Mesothelial cell of epicardium (in vitro differentiated cells): ENCODE measurements at places on chromosomes 4 and X.
A peak's percentile ranks its signal among the peaks of the same experiment; 100 is the strongest.

DNA sequence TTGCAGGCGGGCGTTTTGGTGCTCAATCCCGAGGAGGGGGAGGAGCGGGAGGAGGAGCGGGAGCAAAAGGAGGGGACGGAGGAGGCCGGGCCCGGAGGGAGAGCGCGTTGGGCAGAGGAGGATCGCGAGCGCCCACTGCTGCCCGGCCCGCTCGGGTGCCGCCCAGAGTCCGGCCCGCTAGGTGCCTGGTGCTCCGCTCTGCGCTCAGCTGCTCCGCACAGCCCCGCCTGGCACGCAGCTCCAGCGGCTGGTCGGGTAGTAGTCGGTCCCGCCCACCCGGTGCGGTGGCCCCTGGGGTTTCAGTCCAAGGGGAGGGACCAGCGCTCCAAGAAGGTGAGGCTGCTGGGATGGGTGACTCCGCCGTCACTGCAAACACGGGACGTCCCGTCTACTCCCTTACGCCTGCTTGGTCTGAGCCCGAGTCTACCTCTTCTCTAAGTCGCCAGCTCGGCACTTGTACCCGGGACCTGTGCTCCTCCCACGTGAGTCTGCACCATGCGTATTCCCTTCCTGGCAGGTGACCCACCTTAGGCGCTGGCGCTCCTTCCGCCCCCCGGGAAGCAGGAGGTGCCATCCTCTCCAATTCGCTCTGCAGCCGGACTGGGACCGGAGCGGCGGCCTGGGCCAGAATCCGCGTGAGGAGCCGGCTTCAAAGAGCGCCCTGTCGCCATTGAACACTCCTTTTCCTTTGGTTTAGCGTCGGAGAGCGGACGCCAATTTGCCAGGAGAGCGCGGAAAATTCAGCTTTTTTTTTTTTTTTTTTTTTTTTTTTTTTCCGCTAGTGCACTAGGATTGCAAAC is 405 bp upstream of the HS3ST1 start:
- peak; percentile 79 for DNase-seq

GRCh38 chr4:174928174-174928573 is 10.0 kb downstream of the ADAM29 start:
- DNase-seq: no peak

DNA sequence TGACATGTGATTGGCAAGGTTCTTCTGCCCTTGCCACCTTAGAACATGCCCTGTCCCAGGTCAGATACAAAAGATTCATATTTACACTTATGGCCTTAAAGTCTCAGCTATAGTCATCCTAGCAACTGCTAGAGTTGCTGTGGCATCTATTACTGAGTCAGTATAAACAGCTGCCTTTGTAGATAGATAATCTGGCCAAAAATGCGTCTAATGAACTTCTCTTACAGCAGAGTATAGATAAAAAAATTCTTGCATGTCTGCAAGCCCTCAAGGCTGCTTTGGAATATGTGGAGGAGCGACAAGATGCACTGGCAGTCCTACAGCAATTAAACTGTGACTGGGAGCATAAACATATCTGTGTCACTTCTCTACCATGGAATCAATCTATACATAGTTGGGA is 1209.7 kb upstream of the PABPC4L start:
- no peak for DNase-seq

- no peak for DNase-seq
These were observed 9.0 kb upstream of the CHIC2 start for GRCh38 chr4:54073271-54073880.

GRCh38 chrX:134365904-134366303 is 94.1 kb upstream of the HPRT1 start:
- no peak for DNase-seq

DNA sequence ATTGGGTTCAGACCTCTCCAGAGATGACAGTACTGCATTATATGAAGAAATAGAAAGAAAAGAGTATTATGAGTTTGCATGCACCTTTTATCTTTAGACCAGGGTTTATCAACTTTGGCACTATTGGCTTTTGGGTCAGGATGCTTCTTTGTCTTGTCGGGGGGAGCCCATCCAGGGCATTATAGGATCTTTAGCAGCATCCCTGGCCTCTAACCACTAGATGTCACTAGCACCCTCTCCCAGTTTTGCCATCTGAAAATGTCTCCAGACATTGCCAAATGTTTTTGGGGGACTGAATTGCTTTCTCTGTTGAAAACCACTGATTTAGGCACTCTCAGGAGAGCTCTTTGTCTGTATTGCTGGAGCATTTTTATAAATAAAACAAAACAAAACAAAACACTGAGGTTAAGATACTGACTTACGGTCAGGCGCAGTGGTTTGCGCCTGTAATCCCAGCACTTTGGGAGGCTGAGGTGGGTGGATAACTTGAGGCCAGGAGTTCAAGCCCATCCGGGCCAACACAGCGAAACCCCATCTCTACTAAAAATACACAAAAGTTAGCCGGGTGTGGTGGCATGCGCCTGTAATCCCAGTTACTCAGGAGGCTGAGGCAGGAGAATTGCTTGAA is 23.6 kb downstream of the CA5B start:
- DNase-seq: no peak

DNA sequence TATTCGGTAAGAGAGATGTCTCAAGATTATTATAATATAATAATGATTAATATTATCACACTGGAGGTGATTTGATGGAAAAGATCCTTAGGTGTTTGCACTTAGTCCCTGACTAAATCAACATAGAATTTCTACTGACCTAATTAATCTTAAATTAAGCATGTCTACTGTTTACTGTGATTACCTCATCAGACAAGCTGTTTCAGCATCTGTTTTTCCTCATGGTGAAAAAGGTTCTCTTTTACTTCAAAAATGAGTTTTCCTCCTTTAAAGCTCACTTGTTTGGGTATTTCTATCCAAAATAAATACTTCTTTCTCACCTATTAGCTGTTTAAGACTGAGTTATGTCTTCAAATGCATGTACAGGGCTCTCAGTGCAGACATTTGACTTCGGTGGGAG is 407.8 kb downstream of the NKX6-1 start:
- no peak for DNase-seq

- no peak for DNase-seq
These were observed 140.9 kb downstream of the NWD2 start for GRCh38 chr4:37385424-37385823.

- no peak for DNase-seq
These were observed 466.1 kb downstream of the IQCM start for GRCh38 chr4:149349541-149349940.

GRCh38 chrX:24396931-24397279 is 36.5 kb downstream of the SUPT20HL1 start:
- no peak for DNase-seq

DNA sequence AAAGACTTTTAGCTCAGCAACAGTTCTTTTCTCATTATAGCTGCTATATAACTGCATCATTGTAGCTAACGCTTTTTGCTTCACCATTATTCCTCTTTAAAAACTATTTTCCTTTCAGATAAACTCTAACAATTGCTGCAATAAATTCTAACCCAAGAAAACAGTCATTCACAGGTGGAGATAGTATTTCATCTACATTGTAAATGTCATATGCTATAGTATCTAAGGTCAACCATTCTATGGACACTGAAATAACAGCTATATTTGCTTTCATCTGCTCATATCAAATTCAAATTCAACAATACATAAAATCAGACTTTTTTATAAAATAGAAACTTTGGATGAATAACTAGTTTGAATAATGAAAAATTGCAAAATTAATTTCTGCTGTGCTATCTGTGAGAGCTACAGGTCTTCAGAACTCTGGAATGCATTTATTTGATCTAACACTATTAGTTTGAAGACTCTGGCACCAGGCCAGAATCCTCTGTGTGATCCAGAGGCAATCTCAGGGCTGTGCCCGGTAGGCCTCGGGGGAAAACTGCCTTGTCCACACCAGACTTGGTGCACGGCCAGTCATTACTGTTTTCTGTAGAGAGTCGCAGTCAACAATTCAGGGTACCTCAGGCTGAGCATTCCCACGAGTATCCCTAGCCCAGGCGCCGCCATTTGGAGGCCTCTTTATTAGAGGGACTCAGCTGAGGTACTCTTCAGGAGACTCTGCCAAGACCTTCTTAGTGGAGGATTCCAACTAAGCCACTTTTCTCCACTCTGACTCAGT is 332.4 kb downstream of the SLC7A11 start:
- DNase-seq: peak; percentile 50

GRCh38 chr4:56870946-56871345 is 36.8 kb upstream of the REST start:
- DNase-seq: no peak
